ENCODE measurements at places on chromosomes 2 and 18. TPM values are rescaled to one million over a fixed set of nuclear protein-coding genes. Genes with fewer than 3 reads are reported as not detected.

GRCh38 chr2:144430722-144431391 is 89.1 kb downstream of the ZEB2 start:
- no peak for DNase-seq

EDAR gene
- total RNA-seq: 0.37 TPM

DNA sequence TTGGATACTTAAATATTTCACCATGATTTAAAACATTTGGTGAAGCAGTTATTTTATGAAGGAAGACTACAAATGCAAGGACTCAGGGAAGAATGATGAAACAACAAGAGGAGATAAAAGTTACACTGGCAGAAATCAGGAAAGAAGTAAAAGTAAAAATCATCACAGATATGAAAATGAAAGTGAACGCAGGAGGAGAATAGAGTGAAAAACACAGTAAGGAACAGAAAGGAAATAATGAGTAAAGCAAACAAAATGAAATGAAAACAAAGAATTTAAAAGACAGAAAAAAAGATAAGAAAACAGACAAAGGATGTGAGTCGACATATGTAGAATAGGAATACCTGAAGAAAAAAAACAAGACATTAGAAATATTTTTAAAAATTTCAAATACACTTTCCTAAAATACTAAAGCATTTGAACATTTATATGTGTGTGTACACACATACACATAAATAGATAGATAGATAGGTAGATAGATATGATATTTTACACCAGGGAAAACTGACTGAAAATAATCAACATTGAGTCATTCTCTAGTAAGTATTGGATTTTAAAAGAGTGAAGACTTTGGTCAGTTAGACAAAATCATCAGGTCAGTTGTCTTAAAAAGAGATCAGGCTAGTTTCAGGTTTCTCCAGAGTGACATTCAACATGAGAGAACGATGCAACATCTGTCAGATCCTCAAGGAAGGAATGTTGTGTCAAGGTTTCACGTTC is 12.1 kb upstream of the KDSR start:
- DNase-seq: no peak

GRCh38 chr2:137952586-137953129 is 11.6 kb upstream of the HNMT start:
- DNase-seq: no peak

CDH20 gene
- total RNA-seq: not detected

GRCh38 chr18:74407888-74408287 is 49.2 kb downstream of the DIPK1C start:
- DNase-seq: no peak

DNA sequence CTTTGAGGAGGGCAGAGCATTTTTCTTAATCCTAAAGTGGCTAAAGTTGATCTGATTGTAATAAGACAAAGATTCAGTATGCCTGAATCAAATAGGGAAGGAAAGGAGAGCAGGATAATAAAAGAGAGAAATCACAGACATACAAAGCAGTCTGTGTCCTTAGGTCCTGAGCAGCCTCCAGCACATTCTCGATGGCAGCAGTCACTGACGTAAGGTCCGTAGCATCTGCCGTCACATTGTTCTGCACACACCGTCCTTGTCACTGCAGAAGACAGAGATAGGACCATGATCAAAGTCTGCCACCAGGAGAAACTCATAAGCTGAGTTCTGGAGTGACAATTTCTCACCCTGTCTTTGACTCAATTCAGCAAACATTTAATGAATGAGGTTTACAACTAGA is 813.7 kb downstream of the ERBB4 start:
- DNase-seq: no peak
